SK-N-SH (cell line): ENCODE measurements at places on chromosomes 4 and X.
A peak's percentile ranks its signal among the peaks of the same experiment; 100 is the strongest.

DNA sequence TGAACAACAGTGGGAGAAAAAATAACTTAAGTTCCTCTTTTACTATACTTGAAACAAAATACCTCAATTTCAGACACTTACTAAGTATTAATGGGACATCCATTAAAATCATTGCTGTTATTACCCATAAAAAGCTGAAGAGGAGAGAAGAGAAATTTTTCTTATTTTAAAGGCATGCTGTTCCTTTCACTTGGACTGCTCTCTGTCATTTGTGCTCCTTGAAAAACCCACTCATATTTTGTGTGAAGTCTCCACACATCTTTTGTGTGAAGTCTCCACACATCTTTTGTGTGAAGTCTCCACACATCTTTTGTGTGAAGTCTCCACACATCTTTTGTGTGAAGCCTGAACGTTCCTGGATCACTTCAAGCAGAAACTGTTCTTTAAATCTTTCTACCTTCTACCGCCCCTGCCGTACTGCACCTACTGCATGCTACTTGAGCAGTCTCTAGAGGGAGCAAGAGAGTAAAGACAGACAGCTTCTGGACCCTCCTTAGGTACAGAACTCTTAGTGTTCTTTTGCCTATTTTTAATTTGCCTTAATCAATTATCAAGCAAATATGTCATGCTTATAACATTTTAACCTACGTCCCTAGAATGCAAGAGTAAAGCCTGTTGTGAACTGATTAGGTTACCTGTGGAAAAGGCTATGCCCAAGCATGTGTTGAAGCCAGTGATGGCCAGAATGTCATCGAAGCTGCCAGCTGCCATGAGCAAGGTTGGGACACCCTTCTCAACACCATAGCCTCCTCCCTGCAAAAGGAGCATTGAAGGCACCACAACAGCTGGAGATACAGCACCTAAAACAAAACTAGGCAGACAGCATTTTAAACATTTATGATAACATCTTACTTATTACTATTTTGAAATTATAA, 27.1 kb upstream of the SLC9B1 start:
- DNase-seq = peak; percentile 34

DNA sequence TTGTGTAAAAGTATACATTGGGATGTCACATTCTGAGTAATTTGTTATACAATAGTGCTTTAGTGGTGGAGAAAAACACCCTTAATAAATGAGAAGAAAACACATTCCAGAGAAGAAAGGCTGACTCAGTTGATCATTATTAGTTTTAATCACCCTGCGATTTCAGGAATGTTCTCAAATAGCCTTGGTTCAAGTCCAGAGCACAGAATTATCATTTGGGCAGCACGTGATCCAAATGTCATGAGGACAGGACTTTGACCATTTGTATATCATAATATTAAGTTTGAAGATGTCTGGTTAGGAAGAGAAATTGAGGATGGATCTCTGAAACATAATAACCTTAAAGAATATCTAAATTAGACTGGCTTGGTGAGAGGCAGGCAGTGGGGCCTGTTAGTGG, 1434.3 kb upstream of the TENM3 start:
- no peak for DNase-seq

GRCh38 chr4:1329408-1330371, 17.3 kb upstream of the UVSSA start:
- no peak for DNase-seq

GRCh38 chr4:183416879-183417755, 27.3 kb upstream of the CDKN2AIP start:
- no peak for DNase-seq

GRCh38 chr4:53602390-53602789, 11.1 kb upstream of the LNX1 start:
- DNase-seq = no peak

GRCh38 chrX:38473701-38474100, 87.6 kb upstream of the TSPAN7 start:
- no peak for DNase-seq

DNA sequence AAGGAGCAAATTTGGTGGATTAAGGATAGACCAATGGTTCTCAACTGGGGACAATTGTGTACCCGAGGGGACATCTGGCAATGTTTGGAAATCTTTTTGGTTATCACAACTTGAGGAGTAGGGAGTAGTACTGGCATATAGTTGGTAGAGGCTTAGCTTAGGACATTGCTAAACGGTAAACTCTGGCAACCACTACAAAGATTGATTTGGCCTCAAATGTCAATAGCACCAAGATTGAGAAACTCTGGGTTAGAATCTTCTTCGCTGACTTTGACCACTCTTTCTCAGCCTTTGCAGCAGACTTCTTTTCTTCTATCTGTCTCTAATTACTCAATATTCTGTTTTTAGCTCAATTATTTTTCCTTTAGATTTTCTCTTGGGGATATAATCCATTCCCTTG, 1.5 kb upstream of the NBDY start:
- DNase-seq = no peak

DNA sequence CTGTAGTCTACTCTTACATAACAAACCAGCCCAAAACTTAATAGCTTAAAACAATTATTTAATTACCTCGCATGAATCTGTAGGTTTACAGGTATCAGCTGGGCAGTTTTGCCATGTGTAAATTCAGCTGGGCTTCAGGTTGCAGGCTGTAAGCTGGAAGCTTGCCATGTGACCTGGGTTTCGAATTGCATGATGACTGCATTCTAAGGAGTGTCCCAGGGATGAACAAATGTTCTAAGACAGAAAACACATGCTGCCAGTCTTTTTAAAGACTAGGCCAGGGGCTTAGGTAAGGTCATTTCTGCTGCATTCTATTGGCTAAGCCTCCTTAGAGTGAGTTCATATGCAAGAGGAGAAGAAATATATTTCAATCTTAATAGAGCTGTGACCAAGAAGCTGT, 44.8 kb downstream of the GRIA2 start:
- DNase-seq = no peak

- DNase-seq = no peak
Observed at GRCh38 chr4:87677731-87678130, 27.7 kb downstream of the DMP1 start.

DNA sequence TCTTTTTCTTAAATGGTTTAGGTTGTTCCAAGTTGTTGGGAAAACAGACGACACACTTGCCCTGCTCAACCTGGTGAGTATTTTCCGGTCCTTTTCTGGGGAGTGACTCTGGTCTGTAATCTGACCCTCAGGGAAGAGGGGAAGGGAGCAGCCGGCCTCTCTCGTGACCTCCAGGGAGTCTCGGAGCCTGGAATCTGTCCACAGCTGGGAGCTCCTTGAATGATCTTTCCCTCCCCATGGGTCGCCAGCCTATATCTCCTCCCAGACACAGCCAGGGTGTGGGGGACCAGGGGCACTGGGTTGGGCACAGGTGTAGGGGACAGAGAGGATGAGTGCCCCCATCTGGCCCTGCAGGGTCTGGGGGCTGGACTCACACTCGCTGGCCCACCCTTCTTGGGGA, 18.9 kb downstream of the TMEM175 start:
- no peak for DNase-seq

DNA sequence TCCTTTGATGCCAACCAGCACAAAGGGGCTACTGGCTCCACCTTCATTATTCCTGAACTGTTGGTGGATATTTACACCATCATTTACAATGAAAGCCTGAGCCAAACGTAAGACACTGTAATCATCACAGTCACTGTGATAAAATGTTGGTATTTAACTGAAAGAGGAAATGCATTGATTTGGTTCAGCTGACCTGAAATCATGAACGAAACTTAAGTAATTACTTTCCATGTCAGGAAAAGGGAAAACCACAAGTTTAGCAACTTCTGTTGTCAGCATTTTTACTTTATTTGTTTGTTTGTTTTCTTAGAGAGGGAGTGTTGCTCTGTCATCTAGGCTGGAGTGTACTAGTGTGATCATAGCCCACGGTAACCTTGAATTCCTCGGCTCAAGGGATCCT, 247.8 kb upstream of the FAM47A start:
- DNase-seq = no peak

- peak; percentile 29 for DNase-seq
Observed at GRCh38 chrX:107565931-107566603, 62.2 kb upstream of the PRPS1 start.

- no peak for DNase-seq
Observed at GRCh38 chrX:38236901-38237615, 16.4 kb upstream of the SRPX start.

DNA sequence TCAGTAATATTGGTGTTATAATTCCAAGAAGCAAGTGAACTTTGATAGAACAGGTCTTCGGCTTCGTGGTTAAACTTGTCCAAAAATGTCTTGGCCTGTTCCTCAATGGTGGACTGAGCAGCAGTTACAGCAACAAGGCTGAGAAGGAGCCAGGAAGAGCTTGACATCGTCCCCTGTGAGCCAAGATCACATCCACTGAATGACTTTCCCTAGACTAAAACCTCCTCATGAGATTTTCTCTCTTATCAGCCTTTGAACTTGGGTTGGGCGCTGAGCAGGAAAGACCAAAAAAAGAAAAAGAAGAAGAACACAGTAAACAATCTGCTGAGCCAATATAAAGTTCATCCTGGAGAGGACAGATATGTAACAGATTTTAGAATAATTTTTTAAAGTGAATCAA, at the start of gene ACE2:
ACE2 (minus strand) TSS at position 216 of the 400 bp plus-strand sequence; CDS start at position 167, 49 bp downstream.
- no peak for DNase-seq

- peak; percentile 79 for DNase-seq
Observed at GRCh38 chrX:139932073-139932900, 566 bp downstream of the ATP11C start.

DNA sequence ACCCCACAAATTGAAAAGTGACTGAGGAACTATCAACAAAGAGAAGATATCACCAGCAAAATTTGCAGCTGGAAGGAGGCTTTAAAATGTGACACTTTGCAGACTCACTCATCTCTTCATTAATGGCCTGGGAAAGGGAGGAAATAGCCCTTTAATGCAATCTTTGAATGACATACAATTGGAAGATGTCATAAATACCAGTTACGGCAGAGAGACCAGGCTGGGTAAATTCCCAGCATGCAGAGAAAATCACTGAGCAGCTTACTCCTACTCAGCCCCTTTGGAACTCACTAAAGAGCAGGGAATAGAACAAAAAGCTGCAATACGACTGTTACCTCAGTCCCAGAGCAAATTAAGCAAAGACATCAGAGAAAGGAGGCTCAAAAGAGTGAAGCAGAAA, 238.9 kb downstream of the HS3ST1 start:
- DNase-seq = no peak

DNA sequence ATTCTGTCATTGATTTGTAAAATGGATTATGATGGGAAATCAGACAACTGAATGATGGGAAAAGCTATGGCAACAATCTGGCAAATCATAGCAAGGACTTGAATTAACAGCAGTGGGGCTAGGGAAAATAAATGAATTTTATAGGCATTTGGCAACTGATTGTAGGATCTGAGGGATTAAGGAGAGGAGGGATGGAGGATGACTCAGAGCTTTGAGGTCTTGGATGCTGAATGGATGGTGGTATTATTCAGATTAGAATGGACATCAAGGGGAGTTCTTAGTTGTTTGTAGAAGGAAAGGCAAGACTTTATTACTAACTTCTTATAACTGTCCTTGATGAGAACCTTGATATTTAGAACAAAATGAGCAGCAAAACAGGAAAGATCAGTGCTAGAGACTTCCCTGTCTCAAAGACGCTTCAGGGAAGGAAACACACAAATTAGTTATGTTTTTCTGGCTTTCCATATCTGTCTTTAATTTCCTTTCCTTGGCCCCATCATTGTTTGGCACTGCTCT, 51.4 kb upstream of the HHIP start:
- no peak for DNase-seq
